Stimulated activated CD8-positive, alpha-beta memory T cell treated with anti-CD3 and anti-CD28 coated beads, Interleukin-2, amount 100 ng/mL, for 1 hour (primary cell): ENCODE measurements at places on chromosomes 3 and 15.

DNA sequence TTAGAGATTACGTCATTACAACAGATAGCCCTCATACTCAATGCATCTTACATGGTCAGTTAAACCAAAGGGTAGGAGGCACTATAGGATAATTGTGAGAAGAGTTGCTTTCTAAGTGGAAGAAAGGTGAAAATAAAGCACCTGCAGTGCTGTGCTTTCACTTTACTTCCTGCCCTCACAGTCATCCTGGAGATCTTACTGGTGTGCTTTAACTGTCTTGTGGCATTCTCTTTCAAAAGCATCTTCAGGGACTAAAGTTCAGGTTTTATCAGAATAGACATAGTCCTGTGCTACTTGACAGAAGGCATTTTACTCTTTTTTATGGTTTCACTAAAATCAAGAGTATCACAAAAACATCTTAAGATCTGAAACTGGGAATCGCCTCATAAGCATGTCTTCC is 286.6 kb downstream of the ZBTB20 start:
- DNase-seq = no peak

DNA sequence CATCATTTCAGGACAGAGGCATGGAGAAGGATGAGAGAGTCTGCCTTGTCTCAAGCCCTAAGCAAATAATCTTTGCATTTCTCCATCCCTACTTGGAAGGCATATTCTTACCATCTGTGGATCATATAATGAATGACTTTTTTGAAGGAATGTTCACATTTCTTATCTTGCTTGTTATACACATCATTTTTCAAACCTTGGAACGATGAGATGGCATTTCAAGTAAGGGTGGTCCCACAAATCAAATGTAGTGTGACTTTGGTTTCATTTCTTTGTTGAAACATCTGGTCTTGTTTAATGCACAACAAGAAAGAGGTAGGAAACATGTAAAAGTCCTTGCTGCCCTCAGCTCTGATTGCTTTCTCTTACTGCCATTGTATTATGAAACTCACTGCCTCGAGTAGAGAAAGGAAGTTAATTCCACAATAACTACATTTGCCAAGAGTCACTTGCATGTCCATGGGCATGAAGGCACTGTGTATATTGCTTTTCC is 32.1 kb downstream of the RBMS3 start:
- DNase-seq = no peak

GRCh38 chr3:124777762-124778470 is 47.7 kb downstream of the UMPS start:
- no peak for DNase-seq

DNA sequence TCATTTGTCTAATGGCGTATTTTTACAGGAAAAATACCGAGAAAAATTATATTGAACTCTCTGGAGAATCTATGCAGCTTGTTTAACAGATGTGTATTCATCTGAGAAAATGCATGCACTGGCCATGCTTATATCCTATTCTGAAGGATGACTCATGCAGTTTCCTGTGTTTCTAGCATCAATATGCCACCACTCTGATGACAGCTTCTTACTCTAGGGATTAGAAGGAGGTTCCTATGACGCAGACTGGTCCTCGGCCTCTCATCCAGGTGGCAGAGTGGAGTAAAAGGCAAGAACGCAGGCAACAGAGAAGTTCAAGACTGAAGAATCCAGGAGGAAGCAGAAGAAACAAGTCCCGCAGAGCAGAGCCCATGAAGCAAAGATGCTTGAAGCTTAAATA is 910.0 kb upstream of the ROBO1 start:
- DNase-seq = no peak

DNA sequence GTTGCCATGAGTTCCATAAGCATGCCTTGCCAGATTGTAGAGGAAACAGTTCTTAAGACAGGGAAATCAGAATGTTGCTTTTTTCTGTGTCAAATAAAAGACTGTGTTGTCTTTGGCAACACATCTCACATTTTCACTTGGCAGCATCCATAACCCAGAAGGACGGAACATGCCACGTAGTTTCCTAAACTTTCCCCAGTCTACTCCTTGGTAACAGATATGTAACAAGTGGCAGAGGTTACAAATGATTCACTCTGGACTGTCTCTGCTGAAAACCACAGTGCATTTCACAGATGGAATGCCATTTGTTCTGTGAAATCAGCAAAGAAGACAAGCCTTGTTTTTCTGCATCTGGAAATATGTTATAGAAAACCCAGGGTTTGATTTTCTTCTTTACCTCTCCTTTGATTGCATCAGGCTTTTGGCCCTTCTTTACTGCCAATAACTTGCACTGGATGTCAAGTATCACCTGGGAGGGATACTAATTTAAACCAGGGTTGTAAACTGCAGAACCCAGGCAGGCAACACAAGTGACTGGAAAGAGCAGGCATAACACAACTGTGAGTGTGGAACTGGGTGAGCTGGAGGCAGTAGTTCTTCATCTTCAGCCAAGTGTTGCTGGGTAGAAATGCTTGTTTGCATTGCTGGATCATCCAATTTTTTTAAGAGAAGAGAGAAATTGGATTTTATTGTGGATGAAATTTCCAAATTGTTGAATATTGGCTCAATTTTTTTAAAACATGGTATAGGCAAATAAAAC is 124.4 kb upstream of the FOXB1 start:
- DNase-seq = no peak

DNA sequence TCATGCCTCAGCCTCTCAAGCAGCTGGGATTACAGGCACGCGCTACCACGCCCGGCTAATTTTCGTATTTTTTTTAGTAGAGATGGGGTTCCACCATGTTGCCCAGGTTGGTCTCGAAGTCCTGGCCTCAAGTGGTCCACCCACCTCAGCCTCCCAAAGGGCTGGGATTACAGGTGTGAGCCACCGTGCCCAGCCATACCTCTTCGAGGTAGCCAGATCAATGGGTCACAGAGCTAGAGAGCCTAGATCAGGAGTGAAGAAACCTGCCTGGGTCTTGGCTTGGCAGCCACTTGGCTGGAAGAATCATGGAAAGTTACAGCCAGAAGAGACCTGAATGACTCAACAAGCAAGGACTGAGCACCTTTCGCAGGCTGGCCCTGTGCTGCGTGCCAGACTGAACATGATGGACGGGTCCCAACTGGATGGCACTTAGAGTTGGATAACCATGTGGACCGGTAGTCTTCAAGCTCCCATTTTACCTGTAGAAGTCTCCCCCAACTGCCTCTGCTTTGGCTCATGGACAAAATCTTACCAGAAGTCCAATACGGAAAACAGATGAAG is 29.7 kb downstream of the GNB5 start:
- no peak for DNase-seq
